Stimulated activated CD4-positive, alpha-beta T cell treated with anti-CD3 and anti-CD28 coated beads, Interleukin-4, amount 100 ng/mL, for 24 hours (primary cell): ENCODE measurements at places on chromosomes 5 and 9.

GRCh38 chr5:113524927-113525326, 11.4 kb downstream of the YTHDC2 start:
- no peak for DNase-seq

- DNase-seq: no peak
These were observed 2.1 kb downstream of the PRRC1 start for GRCh38 chr5:127519527-127519926.

DNA sequence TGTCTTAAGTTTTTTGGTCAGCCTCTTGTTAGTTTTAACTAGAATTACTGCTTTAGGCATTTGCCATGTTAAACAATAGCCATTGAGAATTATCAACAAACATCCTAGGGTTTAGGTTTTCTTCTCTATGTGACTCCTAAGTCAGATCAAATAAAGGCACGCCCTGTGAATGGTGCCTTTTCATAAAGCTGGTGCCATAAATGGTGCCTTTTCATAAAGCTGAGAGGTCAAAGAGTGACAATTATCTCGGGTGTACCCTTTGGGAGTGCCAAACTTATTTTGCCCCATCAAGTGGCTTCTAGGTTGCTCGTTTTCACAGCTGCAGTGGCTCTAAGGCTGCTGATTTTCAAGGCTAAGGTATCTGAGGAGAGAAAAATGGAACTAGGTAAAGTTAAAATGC, 391.6 kb downstream of the DMRTA1 start:
- DNase-seq: no peak

DNA sequence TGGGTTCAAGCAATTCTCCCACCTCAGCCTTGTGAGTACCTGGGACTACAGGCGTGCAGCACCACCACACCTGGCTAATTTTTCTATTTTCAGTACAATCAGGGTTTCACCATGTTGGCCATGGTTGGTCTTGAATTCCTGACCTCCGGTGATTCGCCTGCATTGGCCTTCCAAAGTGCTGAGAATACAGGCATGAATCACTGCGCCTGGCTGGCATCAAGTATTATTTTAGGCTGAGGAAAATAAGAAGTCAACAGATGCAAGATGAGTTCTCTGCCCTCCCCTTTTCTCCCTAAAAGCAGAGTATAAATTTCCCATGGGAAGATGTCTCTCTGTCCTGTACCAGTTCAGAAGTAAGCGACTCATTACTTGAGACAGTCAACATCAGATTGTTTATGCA, 71.5 kb downstream of the ELAVL2 start:
- DNase-seq: no peak

- no peak for DNase-seq
These were observed 17.4 kb downstream of the ANKHD1 start for GRCh38 chr5:140418862-140419520.

- no peak for DNase-seq
These were observed 28.5 kb downstream of the AMBP start for GRCh38 chr9:114049441-114050225.

DNA sequence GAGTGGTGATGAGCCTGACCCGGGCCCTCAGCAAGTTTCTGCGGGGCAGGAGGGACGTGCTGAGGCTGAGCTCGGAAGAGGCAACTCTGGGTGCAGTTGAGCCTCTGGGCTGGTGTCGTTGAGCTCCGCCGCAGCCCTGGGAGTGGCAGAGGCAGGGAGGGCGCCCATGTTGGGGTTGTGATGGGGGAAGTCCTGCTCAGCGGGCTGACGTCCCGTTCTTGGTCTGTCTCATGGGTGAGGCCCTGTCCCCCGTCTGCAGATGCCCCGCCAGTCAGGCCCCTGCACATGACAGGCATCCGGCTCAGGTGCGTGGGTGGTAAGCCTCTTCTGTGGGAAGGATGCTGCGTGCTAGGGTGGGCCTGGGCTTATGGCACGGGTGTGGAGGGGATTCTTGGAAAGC, 64.3 kb downstream of the RXRA start:
- DNase-seq: peak; percentile 80

DNA sequence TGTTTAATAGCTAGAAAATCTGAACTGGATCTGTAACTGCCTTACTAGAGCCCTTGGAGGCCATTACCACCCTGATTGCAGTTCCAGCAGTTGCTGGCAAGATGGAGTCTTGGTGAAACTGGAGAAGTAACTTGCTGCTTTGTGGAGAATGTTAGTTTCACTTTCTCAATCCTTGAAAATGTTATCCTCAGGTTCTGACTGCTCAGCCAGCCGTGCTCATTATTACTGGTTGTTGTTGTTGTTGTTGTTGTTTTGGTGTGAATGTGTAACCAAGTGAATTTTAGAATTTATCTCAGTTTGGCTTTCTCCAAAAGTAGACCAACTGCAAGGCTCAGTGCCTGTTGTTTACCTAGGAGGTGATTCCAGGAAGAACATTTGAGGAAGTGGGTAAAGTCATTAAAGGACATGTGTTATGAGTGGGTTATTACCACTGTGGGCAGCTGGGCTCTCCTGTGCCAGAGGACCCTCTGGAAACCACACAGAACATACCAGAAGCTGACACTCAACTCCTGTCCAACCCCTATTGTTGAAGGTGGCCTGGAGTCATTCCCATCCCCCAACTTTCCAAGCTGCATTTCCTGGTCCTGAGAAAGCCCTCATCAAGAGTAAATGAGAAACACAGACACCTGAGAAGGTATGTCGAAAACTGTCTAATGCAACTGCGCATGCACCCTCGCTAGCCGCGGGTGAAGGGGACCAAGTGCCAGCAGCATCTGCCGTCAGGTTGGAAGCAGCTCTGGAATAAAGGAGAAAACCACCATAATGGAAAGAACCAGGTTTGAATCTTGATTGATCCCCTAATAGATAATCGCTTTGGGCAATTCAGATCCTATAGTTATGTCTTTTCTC, 111.6 kb downstream of the CMYA5 start:
- DNase-seq: no peak

DNA sequence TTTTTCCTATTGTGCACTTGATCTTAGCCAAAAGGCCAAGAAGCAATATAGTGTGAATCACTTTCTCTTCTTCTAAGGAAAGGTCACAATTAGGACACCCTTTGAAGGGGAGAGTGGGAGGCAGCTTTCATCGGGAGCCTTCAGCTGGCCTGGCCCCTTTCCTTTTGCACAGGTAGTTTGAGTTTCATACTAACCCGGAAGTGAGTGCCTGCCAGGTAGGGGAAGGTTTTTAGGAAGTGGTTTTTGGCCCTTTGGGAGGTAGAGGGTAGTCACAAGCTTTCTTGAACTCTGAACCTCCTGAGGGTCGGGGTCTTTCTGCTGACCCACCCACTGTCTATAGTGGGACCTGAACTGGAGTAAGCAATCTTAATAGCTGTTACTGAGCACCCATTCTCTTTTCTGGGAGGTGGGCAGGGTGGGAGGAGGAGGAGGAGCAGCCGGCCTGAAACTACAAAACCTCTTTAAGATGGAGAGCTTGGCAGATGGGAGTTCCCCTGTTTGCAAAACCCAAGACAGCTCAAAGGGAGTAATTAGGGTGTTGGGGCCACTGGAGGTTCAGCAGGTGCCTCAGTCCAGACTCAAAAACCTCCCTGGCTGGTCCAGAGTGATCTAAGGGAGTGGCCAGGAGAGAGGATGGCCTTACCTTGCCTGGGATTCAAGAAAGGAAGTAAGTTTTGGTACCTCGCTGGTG, 6.0 kb downstream of the LARP1 start:
- DNase-seq: no peak

DNA sequence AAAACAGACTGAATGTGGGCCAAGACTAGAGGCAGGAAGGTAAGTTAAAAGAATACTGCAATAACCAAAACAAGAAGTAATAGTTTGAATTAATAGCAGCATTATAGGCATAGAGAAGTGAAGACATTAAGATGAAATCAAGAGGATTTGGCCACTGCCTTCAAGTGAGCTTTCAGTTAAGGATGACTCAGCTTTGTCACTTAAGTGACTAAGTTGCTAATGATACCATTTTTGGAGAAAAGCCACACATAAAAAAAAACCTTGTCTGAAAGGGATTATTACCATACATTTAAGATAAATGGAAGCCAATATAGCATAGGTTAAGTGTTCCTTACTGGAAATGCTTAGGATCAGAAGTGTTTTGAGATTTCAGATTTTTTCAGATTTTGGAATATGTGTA, 57.0 kb downstream of the ECPAS start:
- DNase-seq: no peak

- DNase-seq: no peak
These were observed 119.8 kb downstream of the EBF1 start for GRCh38 chr5:158979749-158980521.

GRCh38 chr5:66694036-66694435, 97.8 kb downstream of the MAST4 start:
- DNase-seq: no peak

GRCh38 chr9:17613758-17614157, 34.9 kb downstream of the SH3GL2 start:
- DNase-seq: no peak

- DNase-seq: no peak
These were observed 8.0 kb downstream of the STC2 start for GRCh38 chr5:173320259-173320658.

DNA sequence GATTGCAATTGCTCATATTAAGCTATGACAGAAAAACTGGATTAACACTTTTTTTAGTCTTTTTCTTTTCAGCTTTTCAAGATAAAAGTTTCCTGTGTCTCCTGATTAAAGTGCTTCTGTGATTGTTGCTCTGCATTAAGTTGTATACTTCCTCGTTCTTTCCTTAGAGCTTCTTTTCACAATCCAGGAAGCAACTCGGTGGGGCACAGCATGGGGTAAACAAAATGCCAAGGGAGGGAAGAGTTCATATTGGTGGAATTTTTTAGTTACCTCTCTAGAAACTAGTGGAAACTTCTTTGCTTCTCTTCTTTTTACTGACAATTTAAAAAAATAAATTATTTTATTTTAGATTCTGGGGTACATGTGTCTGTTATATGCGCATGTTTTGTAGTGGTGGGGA, 37.8 kb upstream of the ARRDC3 start:
- DNase-seq: no peak

- no peak for DNase-seq
These were observed 84.2 kb downstream of the YIPF5 start for GRCh38 chr5:144086295-144086694.

DNA sequence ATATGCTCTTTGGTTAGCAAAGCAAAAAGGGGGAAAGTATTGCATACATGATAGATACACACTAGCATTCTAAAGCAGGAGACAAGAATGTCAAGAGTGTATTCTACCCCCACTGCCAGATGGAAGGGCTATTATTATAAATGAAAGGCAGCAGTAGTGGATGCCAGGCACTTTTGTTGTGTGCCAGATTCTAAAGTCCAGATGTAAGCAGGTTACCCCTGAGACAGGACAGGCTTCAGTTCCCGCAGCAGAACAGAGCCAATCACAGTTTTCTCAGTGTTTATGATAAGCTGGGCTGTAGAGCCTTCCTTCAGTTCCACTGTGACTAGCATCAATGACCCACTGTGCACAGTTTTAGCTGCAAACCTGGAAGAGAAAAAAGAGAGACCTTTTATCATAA, 226.6 kb upstream of the TBCA start:
- no peak for DNase-seq

GRCh38 chr9:7653262-7653661, 146.3 kb downstream of the DMAC1 start:
- DNase-seq: no peak

- DNase-seq: no peak
These were observed 40.8 kb upstream of the CCDC152 start for GRCh38 chr5:42715785-42716184.

- no peak for DNase-seq
These were observed 10.4 kb downstream of the PPP2R2B start for GRCh38 chr5:146867996-146868708.

- peak; percentile 5 for DNase-seq
These were observed 171.6 kb downstream of the PAX5 start for GRCh38 chr9:36862206-36863145.

DNA sequence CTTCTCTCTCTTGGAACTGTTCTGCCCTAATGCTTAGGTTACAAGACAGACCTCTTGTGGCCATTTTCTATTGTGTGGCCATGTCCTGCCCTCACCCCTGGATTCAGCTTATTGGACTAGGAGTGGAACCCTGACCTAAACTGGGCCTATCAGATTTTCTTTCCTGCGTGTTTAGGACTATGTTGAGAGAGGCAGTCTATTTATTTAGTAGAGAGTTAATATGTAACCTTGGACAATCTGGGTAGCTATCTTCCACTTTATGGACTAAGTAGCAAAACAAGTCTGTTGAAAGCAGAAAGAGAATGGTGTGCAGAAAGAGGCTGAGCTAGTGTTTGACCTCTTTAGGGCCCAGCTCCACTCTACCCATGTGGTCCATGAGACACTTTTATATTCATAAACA, 82.6 kb upstream of the SMIM32 start:
- no peak for DNase-seq

DNA sequence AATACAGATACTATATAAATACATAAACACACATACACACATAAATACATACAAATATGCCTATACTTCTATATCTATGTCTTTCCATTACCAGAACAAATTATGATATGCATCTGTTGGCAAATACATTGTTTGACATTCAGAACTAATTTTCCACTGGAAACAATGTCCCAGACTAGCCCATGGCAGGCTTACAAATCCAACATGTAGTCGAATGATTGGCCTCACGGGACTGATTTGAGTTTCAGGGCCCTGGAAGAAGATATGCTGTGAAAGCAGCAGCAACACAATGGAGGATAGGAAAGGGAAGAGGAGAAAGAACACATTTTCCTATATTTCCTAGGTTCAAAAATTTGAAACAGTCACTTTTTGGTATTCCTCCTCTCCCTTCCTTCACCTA, 881.1 kb upstream of the DMAC1 start:
- no peak for DNase-seq

DNA sequence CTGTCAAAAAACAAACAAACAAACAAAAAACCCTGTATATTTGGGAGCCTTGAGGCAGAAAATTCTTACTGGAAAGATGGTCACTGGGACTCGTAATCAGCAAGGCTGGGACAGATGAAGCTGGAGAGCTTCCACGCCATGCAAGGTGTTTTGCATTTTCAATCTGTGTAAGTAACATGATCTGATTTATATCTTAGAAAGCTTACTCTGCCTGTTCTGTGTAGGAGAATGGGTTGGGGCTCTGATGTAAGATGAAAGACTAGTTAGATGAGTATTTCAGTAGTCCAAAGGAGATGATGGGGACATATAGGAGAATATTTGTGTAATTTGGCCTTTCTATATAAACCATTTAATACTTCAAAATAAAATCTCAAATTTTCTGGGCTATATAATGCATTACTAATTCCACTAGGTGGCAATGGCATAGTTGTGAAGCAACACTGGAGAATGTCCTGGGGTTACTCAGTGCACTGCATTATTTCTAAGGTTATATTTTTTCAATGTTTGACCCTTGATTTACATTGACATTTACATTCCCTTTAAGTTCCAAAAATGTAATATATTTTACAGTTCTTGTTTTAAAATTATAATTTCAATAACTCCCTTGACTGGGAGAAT, 21.9 kb upstream of the FSD1L start:
- DNase-seq: no peak

DNA sequence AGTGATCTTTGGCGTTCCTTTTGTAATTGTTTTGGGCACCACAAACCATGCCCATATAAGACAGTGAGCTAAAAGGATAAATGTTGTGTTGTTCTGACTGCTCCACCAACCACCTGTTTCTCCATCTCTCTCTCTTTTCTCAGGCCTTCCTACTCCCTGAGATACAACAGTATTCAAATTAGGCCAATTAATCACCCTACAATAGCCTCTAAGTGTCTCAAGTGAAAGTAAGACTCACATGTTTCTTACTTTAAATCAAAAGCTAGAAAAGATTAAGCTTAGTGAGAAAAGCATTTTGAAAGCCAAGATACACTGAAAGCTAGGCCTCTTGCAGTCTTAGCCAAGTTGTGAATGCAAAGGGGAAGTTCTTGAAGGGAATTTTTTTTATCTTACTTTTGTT, 268.8 kb upstream of the NREP start:
- DNase-seq: no peak

GRCh38 chr5:116137544-116138378, 52.9 kb downstream of the COMMD10 start:
- DNase-seq: no peak
